CD4-positive, alpha-beta T cell treated with Interleukin-6 for 4 hours (primary cell): ENCODE measurements at places on chromosomes 1 and 21.

- DNase-seq = no peak
Measured at GRCh38 chr1:108209456-108210108, 9.4 kb upstream of the SLC25A24 start.

DNA sequence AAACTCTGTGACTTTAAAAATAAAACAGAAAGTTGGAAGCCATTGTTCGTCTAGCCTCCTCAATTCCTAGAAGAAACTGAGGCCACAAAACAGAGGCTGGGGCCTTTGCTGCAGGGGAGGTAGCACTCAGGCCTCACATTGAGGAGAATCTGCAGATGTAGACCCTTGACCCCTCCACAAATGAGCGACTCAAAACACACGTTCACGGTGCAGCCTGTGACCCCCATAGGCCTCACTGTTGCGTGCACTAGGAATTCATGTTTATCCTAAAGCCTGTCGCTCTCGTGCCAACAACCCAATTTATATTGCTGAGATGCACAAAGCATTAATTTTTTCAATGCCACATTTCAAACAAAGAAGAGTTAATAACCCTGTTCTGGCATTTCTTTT is 5.6 kb downstream of the TMEM51 start:
- no peak for DNase-seq

GRCh38 chr21:33254766-33255165 is 11.4 kb upstream of the IL10RB start:
- DNase-seq = no peak

DNA sequence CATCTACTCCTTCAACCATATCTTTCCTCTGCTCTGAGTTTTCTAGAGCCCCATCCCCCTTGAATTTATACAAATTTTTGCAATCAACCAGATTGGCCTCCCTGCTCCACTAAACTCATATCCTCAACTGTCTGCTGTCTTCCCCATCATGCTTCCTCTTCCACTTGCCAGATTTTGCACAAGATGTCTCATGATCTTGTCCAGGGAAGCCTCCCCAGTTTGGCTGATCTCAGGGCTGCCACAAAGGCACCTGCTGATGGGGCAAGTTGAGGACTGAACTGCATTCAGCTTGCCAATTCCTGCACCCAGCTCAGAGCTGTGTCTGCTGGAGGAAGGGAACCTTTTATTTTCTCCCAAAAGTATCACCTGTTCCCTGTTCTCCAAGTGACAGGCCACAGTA is 3.9 kb upstream of the KCNJ9 start:
- DNase-seq = no peak

DNA sequence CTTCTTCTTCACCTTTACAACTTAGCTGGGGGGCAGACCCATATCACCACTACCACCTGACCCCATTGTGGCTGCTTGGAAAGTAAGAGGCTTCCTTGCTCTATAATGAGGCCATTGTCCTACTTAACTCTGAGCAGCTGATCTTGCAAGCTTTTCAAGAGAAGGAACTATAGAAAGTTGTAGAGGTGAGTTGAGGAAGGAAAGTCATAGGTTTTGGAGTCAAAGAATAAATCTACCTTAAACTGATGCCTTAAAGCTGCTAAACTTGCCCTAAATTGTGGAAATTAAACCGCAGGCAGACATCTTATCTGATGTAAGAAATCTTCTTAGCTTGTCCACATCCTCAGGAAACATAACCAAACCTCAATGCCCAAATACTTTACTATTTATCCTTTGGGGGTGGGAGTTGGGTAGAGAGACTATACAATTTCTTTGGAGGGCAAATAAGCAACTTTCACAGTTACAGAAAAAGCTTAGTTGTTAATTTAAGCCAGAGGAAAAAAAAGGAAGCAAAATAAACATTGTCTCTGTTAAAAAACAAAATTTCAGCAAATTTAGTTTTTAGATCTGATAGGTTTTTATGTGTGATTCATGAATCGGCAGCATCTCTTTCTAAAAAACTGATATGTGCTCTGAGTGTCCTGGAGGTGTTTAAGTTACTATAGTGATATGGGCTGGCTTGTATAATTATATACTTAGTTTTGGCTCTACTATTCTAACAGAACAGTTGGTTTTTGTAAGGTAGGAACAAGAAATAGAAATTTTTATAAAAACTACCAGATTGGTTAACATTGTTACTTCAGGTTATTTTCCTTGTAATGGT is 4.7 kb downstream of the IL23R start:
- no peak for DNase-seq

DNA sequence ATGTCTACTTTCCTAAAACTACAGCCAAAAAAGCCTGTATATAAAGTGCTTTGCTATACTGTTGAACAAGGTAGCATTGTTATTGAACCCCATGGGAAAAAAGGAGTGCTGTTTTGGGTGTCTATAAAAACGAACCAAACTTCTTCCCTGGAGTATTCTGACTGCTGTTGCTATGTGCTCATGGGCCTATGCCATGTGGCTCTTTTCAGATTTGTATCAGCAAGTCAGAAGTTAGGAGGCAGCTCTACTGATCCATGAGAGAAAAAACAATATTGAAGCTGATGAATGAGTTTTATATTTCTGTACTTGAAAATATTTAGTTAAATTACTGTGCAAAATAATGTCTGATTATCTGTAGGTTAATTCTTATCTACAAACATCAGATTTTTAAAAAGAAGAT is 66.5 kb downstream of the ADGRL2 start:
- no peak for DNase-seq

- DNase-seq = peak; percentile 91
Measured at GRCh38 chr1:24964811-24965570, 34.9 kb upstream of the RUNX3 start.

DNA sequence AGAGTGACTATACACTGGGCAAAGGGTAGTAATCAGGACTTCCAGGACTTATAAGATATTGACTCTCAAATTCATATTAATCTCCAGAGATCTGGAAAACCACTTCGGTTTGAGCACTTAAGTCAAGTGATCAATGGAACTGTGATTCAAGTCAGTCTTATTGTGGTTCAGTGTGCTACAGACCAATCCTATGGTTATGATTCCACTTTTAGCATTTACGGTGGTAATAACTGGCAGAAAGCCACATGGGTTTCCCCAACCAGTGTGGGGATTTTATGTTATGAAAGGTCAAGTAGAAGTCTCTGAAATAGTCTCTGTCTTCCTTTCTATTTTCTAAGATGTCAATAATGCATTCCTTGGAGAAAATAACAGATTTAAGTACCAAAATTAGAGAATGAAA is 151.3 kb upstream of the NEGR1 start:
- no peak for DNase-seq

DNA sequence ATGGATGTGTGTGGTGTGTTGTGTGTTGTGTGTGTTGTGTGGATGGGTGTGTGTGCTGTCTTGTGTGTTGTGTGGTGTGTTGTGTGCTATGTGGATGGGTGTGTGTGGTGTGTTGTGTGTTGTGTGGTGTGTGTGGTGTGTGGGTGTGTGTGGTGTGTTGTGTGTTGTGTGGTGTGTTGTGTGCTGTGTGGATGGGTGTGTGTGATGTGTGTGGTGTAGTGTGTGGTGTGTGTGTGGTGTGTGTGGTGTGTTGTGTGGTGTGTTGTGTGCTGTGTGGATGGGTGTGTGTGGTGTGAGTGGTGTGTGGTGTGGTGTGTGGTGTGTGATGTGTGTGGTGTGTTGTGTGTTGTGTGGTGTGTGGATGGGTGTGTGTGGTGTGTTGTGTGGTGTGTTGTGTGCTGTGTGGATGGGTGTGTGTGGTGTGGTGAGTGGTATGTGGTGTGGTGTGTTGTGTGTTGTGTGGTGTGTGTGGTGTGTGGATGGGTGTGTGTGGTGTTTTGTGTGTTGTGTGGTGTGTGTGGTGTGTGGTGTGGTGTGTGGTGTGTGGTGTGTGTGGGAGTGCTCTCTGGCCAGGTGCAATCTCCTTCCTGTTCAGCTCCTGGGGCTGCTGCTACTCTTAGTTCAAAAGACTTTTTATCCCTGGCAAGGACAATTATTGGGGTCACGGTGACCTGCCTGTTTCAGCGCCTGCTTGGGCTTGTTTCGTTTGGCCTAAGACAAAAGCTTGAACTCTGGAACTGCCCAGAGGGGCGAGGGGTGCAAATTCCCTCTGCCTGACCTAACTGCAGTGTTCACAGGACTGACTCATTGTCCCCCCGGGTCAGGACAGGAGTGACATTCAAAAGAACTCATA is 101.1 kb downstream of the UBIAD1 start:
- DNase-seq = no peak

GRCh38 chr1:7861452-7861851 is 8.6 kb upstream of the UTS2 start:
- DNase-seq = no peak

- peak; percentile 14 for DNase-seq
Measured at GRCh38 chr1:88983791-88984559, 8.5 kb downstream of the KYAT3 start.
